Mesothelial cell of epicardium (in vitro differentiated cells): ENCODE measurements at places on chromosomes 7 and 10.

DNA sequence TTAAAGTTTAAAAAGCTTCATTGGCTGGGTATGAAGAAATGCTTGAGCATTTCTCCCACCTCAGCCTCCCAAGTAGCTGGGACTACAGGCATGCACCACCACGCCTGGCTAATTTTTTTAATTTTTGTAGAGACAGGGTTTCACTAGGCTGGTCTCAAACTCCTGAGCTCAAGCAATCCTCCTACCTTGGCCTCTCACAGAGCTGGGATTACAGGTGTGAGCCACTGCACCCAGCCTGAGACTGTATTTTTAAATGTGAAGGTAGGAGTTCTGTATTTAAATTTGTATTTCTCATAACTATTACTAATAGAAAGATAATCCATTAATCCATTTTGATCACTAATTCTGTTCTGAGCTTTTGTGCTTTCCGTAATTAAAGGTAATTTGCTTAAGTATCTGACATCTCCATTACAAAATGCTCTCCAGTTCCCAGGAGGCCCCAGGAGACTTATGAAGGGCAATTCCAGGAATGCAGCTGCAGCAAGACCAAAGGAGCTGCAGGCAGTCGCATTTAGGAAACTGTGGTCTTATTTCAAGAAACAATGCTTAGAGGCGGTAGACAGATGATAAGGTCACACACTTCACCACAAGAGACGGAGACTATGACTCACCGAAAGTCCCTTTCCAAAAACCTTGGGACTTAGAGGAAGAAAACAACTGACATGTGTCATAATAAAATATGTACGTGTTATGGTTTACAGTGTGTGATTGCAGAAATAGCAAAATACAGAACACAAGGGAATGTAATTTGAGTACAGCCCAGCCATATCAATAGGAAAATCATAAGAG, 23.3 kb downstream of the YAE1 start:
- no peaks in the 10 kb centered on the region for H3K36me3 ChIP-seq
- no peak for DNase-seq
- H3K4me1 ChIP-seq: peaks cover 5% of the 10 kb centered on the region
- peak overlapping the region; percentile 49 for H3K27ac ChIP-seq

GRCh38 chr10:86498598-86498997, 23.0 kb downstream of the WAPL start:
- DNase-seq: no peak
- no peaks in the 10 kb centered on the region for H3K27me3 ChIP-seq

DNA sequence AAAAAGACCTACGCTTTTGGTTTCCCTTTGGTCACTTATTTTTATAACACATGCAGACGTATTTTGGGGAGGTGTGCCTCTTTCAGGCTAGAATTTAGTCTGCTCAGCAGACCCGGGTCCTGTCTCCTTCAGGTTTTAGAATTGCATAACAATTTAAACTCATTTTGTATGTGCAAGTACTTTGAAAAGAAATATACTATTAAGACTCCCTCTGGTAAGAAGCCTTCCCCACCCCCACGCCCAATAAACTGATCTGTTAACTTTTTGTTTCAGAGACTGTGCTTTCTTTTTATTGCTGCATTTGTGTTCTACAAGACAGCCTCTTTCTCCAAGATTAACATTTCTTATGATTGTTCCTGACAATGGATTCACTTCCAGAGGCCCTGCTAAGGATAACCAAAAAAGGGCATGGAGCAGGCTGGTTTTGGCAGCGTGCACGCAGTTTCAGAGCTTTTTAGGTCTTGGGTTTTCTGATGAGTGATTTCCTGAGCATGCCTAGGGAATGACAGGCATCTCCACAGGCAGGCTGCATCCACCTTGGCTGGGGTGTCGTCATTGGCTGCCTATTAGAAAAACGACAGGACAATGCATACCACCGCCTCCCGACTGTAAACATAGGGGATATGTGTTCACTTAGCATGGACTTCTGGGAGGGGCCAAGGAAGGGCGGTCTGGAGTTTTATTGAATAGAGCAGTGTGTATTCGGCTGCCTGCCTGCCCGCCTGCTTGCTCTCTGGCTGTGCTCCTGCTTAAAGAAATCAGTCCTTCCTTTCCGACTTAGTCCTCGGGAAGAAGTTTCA, at the start of gene CALD1:
TSS of gene CALD1 (plus strand) at position 694 of the 800 bp plus-strand sequence. CDS start 88,100 bp downstream, outside the sequence.
- H3K4me1 ChIP-seq: peaks cover 46% of the 10 kb centered on the region
- H3K4me3 ChIP-seq: peak within 1 kb of the TSS; percentile 89
- peak within 1 kb of the TSS; percentile 98 for H3K27ac ChIP-seq
- H3K36me3 ChIP-seq: no peaks in the 10 kb centered on the region
- peak; percentile 75 for DNase-seq
- no peaks in the 10 kb centered on the region for H3K27me3 ChIP-seq

- H3K4me1 ChIP-seq: no peaks in the 10 kb centered on the region
- peaks cover 26% of the 10 kb centered on the region for H3K27me3 ChIP-seq
- no peak overlapping the region for H3K4me3 ChIP-seq
- DNase-seq: no peak
Observed at GRCh38 chr7:141231018-141231792, 157.3 kb downstream of the TMEM178B start.

DNA sequence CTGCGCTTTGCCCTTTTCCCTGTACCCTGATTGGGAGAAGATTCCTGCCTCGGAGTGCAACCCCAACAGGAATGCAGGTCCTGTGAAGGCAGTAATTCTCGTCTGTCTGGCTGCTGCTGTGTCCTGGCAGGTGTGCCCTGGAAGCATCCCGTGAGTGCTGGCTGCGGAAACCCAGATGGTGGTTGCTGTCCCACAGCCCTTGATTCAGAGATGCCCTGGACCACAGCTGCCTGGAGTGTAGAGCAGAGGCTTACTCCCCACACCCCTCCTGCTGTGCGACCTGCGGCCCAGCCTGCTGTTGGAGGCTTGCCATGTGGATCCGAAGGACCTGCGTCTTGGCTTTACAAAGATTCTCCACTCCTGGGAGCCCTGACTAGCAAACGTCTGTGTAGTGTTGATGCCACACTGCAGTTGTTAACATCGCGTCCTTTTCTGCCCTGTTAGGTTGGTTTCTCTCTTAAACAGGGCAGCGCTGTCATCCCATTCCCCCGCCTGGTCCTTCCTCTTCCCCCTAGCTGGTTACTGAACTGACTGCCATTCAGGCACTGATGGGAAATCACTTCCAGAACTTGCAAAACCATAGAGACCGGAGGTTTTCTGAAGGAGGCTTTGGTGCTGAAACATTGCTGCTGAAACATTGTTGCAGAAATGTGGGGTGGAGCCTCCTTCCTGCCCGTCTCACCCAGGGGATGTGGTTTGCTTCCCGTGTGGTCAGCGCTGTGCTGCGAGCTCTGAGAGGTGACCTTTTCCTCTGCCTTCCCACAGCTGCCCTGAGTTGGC, 53.3 kb downstream of the DNAJB6 start:
- peaks cover 16% of the 10 kb centered on the region for H3K36me3 ChIP-seq
- no peak for DNase-seq

GRCh38 chr7:28955718-28956607, 2.2 kb downstream of the TRIL start:
- H3K27ac ChIP-seq: no peak overlapping the region
- DNase-seq: peak; percentile 83
- H3K36me3 ChIP-seq: no peaks in the 10 kb centered on the region
- H3K4me1 ChIP-seq: peaks cover 24% of the 10 kb centered on the region
- H3K27me3 ChIP-seq: peaks cover 23% of the 10 kb centered on the region
